ENCODE measurements at places on chromosomes 7 and 10. TPM values are rescaled to one million over a fixed set of nuclear protein-coding genes. Genes with fewer than 3 reads are reported as not detected.

DNA sequence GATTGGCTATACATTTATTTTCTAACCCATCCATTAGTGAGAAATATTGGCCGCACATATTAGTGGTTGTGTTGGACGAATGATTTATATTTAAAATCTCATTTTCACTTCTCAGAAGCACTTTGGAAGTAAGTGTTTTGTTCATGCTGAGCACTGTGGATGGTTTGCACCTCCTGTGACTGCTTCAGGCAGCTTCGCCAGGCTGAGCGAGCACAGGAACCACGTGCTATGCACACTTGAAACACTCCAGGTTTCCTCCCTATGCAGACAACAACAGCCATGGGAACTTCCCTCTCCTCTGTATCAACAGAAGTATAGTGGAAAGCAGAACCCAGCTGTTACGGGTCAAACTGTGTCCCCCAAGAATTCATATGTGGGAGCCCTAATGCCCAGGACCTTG lies 67.3 kb upstream of the WDR11 start:
- DNase-seq = no peak

DNA sequence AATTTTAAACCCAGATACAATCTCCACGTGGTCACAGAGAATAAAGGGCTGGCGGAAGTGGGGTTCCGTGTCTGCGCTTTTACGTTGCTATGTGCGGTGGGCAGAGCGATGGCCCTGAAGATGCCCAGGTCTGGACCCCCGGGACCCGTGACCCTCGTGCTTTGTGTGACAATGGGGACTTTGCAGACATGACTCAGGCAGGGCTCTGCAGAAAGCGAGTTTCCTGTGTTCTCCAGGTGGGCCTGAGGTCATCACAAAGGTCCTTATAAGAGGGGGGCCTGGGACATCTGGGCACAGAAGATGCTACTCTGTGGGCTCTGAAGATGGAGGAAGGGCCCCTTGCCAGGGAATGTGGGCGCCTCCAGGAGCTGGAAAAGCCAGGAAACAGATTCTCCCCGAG lies 95.3 kb downstream of the ELFN1 start:
- DNase-seq = no peak

GRCh38 chr7:25897261-25897782 lies 254.7 kb upstream of the NFE2L3 start:
- DNase-seq = no peak

GRCh38 chr7:158321936-158322615 lies 265.5 kb downstream of the PTPRN2 start:
- DNase-seq = no peak

GRCh38 chr7:44307301-44307900 lies 18.0 kb downstream of the CAMK2B start:
- no peak for DNase-seq

DNA sequence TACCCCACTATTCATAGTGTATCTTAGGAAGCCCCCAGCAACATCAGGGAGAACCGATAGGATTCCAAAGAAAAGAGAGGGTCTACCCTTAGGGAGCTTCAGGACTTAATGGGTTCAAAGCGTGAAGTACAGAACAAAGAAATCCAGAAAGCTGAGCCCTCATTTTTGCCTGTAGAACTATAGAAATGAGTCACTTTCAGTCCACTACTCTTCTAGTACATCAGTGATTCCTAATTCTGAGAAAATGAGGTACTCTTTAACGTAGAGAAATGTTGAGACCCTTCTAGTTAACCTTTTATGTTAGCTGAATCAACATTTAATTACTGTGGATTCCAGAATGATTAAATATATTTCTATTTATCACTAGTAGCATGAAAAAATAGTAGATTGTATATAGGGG lies 1.8 kb downstream of the TDRD1 start:
- DNase-seq = no peak

- no peak for DNase-seq
Observed at GRCh38 chr10:92972886-92973285, 87.7 kb upstream of the CYP26C1 start.

DNA sequence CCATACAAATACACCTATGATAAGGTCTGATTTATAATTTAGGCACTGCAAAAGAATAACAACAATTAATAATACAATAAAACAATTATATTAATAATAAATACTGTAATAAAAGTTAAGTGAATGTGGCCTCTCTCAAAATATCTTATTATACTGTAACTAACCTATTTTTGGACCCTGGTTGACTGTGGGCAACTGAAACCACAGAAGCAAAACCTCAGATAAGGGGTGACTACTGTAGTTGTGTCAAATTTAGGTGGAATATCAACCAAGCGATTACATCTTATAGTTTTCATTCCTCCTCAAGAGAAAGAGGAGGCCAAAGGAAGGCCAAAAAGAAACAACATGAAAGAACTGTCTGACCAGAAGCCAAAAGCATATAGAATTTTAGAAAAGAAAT lies 103.9 kb downstream of the SKAP2 start:
- no peak for DNase-seq

GRCh38 chr10:133150656-133151055 lies 9.4 kb upstream of the KNDC1 start:
- no peak for DNase-seq

DNA sequence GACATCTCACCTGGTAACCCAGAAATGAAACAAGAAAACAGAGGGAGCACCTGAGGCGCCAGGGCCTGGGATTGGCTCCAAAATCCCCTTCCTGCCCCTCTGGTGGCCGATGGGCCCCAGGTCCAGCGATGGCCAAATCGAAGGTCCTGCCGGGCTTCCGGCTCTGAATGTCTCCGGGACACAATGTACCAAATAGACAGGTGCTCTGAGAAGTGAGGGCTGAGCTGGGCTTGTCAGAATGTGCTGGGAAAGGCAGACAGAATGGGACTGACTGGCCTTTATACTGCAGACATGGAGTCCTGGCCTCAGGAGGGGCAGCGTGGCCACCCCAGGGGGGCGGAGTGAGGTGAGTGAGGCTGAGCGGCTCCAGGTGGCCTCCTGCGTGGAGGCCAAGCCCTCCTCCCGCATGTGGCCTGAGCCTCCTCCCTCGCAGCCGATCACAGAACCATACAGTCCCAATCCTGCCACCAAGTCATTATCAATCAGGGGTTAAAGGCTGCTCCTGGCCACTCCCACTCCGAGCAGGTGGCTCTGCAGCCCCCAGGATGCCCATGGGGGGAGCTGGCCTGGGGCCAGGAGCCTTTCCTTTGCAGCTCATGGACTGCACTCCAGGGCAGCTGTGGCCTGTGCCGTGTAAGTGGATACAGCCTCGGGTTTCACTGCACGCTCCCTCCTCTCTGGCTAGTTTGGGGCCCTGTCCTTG lies 185.5 kb downstream of the ADARB2 start:
- no peak for DNase-seq

The CCDC71L gene
- 8.7 TPM for polyA plus RNA-seq

The MAT1A gene
- polyA plus RNA-seq = 1.2 TPM

Measured in right renal cortex interstitium (tissue), 3 donors.